ENCODE measurements at places on chromosomes 3 and 15. TPM values are rescaled to one million over a fixed set of nuclear protein-coding genes. Genes with fewer than 3 reads are reported as not detected.
A peak's percentile ranks its signal among the peaks of the same experiment; 100 is the strongest.

DNA sequence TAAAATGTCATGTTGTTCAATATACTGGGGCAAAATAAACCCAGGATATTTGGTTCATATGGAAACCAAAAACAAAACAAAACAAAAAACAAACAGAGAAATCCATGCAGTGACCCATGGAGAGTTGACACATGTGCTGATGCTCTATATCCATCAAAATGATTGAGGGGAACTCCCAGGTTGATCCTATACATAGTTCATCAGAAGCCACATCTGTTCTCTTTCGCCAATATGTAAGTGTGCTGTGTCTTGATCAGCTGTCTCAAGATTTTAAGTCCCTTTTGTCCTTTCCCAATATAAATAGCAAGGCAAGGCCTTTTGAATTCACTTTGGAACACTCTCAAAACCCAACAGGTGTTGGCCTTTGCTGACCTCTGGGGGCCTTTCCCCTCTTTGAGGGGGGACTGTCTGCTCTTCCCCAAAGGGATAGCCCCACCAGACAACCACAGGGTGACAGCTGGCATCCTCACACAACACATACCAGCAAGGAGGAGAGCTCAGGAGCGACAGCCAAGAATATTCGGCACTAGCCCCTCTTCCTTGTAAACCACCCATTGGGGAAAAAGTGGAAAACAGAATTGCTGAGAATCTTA lies 209.4 kb upstream of the CD96 start:
- no peaks in the 10 kb centered on the region for H3K27me3 ChIP-seq
- H3K4me1 ChIP-seq: no peaks in the 10 kb centered on the region
- no peak for DNase-seq
- no peaks in the 10 kb centered on the region for H3K36me3 ChIP-seq

- H3K36me3 ChIP-seq: peaks cover 22% of the 10 kb centered on the region
- peak overlapping the region; percentile 54 for H3K27ac ChIP-seq
- H3K4me1 ChIP-seq: peaks cover 54% of the 10 kb centered on the region
- H3K4me3 ChIP-seq: no peak overlapping the region
- no peaks in the 10 kb centered on the region for H3K27me3 ChIP-seq
Measured at GRCh38 chr15:77486542-77487468, 66.1 kb downstream of the HMG20A start.

- no peak overlapping the region for H3K27ac ChIP-seq
- no peak overlapping the region for H3K4me3 ChIP-seq
Measured at GRCh38 chr15:98856532-98856907, 151.1 kb downstream of the PGPEP1L start.

The RPL22L1 gene
- total RNA-seq: 25.3 TPM

The MYLK gene
- total RNA-seq: 156 TPM

The SLC28A2 gene
- 0.21 TPM for total RNA-seq

DNA sequence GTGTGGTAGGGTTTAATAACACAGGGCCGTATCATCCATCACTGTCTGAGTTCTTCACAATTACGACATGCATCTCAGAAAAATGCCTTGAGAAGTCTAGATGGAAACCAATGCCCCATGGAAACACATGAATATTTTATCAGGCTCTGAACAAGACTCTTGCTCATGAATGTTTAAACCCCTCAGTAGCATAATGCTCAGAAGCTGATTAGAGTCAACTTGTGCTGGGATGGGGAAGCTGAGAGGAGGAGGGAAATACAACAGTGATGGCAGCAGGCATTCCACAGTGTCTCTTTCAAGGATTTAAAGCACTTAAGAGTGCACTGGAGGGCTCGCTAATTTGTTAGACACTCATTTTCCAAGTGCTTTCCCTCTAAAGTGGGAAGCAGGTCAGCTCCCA lies 3.8 kb downstream of the GPR156 start:
- DNase-seq: no peak
- no peaks in the 10 kb centered on the region for H3K36me3 ChIP-seq
- H3K4me1 ChIP-seq: peaks cover 3% of the 10 kb centered on the region

DNA sequence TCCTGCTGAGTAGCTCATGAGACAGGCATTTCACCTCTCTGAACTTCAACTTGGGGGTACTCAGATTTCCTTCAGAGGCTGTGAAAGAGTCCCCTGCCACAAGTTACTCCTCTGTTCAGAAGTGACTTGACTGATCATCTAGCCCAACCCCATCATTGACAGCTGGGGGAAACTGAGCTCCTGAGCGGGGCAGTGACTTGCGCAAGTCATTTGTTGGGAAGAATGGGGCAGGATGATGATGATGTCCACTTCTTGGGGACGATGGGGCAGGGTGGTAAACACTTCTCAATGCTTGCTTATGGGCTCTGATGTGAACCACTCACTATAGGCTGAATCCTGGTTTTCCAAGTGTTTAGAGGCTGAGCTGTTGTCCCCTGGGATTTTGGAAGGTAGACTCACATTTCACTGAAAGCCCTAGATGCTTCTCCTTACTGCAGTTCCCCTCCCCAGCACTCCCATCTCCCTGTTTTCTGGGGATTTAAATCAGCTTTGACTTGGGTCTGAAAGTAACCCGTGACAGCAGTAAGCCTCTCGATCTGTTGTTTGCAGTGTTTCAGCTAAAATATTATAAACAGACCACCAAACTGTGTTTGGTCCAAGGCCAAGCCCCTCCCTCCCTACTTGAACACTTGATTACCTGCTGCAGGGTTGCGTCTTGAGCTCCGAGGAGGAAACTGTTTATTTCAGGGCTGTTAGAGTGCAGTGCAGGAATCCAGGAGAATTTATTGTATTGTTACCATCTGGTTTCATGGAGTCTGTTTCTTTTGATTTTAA lies 25.1 kb downstream of the SMAD3 start:
- H3K4me3 ChIP-seq: no peak overlapping the region
- H3K27ac ChIP-seq: no peak overlapping the region
- H3K27me3 ChIP-seq: no peaks in the 10 kb centered on the region
- DNase-seq: no peak
- peaks cover 6% of the 10 kb centered on the region for H3K36me3 ChIP-seq

The SAMD7 gene
- not detected for total RNA-seq

- peaks cover 16% of the 10 kb centered on the region for H3K4me1 ChIP-seq
- H3K27ac ChIP-seq: no peak overlapping the region
- no peaks in the 10 kb centered on the region for H3K27me3 ChIP-seq
- no peaks in the 10 kb centered on the region for H3K36me3 ChIP-seq
- H3K4me3 ChIP-seq: no peak overlapping the region
Measured at GRCh38 chr3:151541178-151541577, 80.3 kb upstream of the IGSF10 start.

Data from lower lobe of right lung (tissue), 2 donors.